Esophagus squamous epithelium (tissue), 5 donors: ENCODE measurements at places on chromosomes 7 and 10. TPM values are rescaled to one million over a fixed set of nuclear protein-coding genes. Genes with fewer than 3 reads are reported as not detected.
A peak's percentile ranks its signal among the peaks of the same experiment; 100 is the strongest.

GRCh38 chr10:28822719-28823464, 145.6 kb downstream of the BAMBI start:
- no peak for DNase-seq
- no peaks in the 10 kb centered on the region for H3K4me1 ChIP-seq
- H3K4me3 ChIP-seq, result no peak overlapping the region
- no peaks in the 10 kb centered on the region for H3K36me3 ChIP-seq
- no peak overlapping the region for H3K27ac ChIP-seq

DNA sequence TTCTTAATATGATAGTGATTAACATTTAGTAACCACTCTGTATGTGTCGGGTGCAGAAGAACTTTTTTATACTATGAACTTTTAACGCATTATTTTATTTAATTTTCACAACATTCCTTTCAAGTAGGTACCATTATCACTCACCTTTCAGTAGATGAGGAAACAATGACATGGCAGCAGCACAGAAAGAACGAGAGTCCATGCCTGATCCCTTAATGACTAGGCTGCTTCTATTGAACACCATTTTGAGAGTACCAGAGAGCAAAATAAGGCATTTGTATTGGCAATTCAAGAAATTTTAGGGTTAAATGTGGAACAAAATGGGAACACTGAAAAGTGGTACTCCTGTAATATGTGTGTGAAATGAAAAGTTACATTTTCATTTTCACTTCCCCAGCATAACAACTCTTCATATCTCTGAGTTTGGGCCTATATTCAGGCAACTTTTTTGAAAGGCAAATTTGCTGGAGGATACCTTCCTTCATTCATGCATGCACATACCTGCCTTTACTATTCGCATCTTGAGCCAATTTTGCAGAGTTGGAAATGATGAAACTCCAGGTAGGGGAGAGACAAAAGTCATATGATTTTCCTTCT, 12.8 kb downstream of the LRRN3 start:
- no peaks in the 10 kb centered on the region for H3K27me3 ChIP-seq
- no peak overlapping the region for H3K27ac ChIP-seq
- no peak for DNase-seq
- no peaks in the 10 kb centered on the region for H3K36me3 ChIP-seq
- no peaks in the 10 kb centered on the region for H3K4me1 ChIP-seq

GRCh38 chr10:5976512-5977470, 552 bp downstream of the IL15RA start:
- DNase-seq, result no peak
- peaks cover 4% of the 10 kb centered on the region for H3K4me1 ChIP-seq
- no peaks in the 10 kb centered on the region for H3K36me3 ChIP-seq
- no peaks in the 10 kb centered on the region for H3K27me3 ChIP-seq
- H3K27ac ChIP-seq, result peak overlapping the region; percentile 94

GRCh38 chr10:25614652-25615051, 319.4 kb upstream of the MYO3A start:
- H3K27ac ChIP-seq, result no peak overlapping the region
- no peak for DNase-seq
- H3K4me1 ChIP-seq, result no peaks in the 10 kb centered on the region
- no peak overlapping the region for H3K4me3 ChIP-seq

GRCh38 chr10:116287906-116288501, 15.0 kb upstream of the GFRA1 start:
- no peak overlapping the region for H3K4me3 ChIP-seq
- H3K4me1 ChIP-seq, result no peaks in the 10 kb centered on the region
- no peaks in the 10 kb centered on the region for H3K36me3 ChIP-seq

HKDC1 gene
- 0.19 TPM for total RNA-seq

CFAP58 gene
- total RNA-seq, result 0.13 TPM

LEP gene
- total RNA-seq, result not detected

- H3K4me3 ChIP-seq, result no peak overlapping the region
- no peak for DNase-seq
- peaks cover 4% of the 10 kb centered on the region for H3K4me1 ChIP-seq
- H3K27ac ChIP-seq, result no peak overlapping the region
- H3K27me3 ChIP-seq, result no peaks in the 10 kb centered on the region
- no peaks in the 10 kb centered on the region for H3K36me3 ChIP-seq
These were observed 112.0 kb downstream of the PFKFB3 start for GRCh38 chr10:6314620-6315205.

DNA sequence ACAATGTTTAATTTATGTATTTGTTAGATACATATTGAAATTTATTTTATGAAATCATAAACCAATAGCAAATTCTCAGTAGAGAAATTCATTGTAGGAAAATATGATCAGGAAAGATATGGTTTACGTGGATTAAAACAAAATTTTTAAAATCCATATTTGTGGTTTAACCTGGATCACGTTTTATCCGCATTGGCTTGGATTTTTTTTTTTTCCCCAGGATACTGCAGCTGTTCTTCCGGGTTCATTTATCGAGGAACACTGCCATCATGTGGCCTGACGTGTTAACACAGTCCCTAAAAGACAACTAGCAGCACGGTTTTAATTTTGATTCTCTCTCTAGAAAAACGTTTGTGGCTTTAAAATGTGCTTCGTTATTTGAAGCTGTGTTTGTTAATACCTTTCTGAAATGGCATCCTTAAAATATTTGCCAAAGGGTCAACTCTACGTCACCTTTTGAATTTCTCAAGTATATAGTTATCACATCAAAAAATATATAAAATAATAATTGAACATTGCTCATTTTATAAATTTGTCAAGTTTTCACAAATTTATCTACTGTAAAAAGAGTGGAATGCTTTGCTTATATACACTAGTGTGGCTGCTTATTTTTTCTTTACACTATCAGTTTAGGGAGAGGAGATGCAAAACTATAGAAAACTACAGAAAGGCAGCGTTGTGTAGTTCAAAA, 8.7 kb upstream of the ASB4 start:
- H3K4me1 ChIP-seq, result peaks cover 23% of the 10 kb centered on the region
- no peaks in the 10 kb centered on the region for H3K36me3 ChIP-seq
- H3K27ac ChIP-seq, result no peak overlapping the region
- H3K27me3 ChIP-seq, result no peaks in the 10 kb centered on the region
- no peak overlapping the region for H3K4me3 ChIP-seq
- DNase-seq, result no peak
